ENCODE measurements at places on chromosomes 7 and 10.

DNA sequence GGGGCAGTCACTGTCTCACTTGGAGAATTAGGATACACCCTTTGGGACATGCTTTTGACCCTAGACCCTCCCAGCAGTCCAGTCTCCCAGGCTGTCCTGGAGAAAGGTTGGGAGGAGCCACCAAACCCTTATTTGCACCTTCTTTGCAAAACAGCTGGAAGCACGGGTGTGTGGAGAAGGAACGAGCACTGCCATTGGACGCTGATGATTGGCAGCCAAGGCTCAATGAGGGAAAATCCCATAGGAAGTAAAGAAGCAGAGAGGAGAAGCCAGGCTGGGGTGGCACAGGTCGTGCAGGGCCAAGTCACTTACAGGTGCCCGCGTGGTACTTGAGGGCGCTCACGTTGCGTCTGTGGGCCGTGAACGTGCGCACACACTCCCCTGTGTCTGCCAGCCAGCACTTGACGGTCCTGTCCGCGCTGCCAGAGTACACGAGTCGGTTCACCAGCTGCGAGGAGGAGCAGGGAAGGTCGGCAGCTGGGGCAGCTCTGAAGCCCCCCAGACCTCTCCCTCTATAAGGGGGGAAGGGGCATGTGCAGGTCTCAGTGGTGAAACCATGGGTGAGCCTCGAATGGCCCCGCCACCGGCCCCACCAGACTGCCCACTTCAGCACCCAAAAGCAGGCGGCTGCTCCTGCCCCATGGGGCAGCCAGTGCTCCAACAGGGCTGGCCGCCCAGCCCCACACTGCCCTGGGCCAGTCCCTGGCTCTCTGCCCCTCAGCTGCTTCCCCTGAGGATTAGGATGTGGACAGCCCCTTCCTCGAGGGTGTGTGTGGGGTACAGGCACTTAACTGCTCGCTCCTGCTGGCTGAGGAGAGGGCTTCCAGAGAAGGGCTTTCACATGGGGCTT is 24.8 kb downstream of the WDR86 start:
- no peak for DNase-seq

- no peak for DNase-seq
Observed at GRCh38 chr10:36110097-36110496, 468.0 kb upstream of the FZD8 start.

DNA sequence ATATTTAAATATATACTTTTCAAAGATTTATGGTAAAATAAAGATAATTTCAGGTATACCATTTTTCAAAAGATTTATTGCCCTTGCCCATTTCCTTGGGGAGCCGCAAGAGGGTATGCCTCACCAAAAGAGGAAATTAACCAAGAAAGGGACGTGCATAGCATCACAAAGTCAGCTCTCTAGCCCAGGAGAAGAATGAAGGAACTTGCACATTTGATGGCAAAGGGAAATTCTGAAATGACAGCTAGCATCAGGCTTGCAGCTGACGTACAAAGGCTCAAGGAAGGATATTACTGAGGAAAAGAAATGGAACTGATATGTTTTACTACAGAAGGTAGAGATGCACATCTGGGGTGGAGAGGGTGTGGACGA is 93.6 kb upstream of the RSU1 start:
- DNase-seq = no peak

DNA sequence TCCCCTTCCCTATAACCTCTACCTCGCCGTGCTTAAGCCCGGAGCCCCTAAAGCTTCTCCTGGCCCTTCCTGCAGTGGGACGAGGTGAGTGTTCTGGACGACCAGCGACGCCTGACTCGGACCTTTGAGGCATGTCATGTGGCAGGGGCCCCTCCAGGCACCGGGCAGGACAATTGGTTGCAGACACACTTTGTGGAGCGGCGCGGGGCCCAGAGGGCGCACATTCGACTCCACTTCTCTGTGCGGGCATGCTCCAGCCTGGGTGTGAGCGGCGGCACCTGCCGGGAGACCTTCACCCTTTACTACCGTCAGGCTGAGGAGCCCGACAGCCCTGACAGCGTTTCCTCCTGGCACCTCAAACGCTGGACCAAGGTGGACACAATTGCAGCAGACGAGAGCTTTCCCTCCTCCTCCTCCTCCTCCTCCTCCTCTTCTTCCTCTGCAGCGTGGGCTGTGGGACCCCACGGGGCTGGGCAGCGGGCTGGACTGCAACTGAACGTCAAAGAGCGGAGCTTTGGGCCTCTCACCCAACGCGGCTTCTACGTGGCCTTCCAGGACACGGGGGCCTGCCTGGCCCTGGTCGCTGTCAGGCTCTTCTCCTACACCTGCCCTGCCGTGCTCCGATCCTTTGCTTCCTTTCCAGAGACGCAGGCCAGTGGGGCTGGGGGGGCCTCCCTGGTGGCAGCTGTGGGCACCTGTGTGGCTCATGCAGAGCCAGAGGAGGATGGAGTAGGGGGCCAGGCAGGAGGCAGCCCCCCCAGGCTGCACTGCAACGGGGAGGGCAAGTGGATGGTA is 9.2 kb downstream of the EPHB6 start:
- no peak for DNase-seq

- no peak for DNase-seq
Observed at GRCh38 chr7:154857240-154857639, 145.7 kb downstream of the PAXIP1 start.

- DNase-seq = no peak
Observed at GRCh38 chr10:34522546-34522945, 292.6 kb downstream of the PARD3 start.

- DNase-seq = no peak
Observed at GRCh38 chr10:112653215-112653614, 206.2 kb downstream of the VTI1A start.

DNA sequence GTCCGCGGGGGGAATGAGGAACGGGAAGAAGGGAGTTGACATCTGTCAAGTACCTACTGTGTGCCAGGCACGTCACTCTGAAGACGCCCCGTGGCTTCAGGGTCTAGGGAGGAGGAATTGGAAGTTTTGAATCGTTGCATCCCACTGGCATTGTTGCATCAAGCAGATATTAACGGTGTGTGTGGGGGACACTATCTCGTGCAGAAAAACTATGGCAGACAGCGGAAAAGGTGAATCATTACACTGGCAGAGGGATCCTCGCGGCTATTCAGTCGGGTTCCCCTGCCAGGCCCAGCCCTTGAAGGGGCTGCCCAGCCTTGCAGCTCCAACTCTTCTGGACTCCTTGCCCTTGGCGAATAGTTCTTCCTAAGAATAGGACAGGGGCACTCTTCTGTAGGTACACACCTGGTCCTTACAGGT is 1.0 kb upstream of the KIAA1549 start:
- DNase-seq = no peak

- DNase-seq = no peak
Observed at GRCh38 chr10:119715628-119716505, 10.0 kb upstream of the INPP5F start.

- no peak for DNase-seq
Observed at GRCh38 chr7:70093205-70093904, 495.1 kb downstream of the AUTS2 start.

GRCh38 chr10:42637142-42637541 is 1.2 kb downstream of the ZNF33B start:
- no peak for DNase-seq

DNA sequence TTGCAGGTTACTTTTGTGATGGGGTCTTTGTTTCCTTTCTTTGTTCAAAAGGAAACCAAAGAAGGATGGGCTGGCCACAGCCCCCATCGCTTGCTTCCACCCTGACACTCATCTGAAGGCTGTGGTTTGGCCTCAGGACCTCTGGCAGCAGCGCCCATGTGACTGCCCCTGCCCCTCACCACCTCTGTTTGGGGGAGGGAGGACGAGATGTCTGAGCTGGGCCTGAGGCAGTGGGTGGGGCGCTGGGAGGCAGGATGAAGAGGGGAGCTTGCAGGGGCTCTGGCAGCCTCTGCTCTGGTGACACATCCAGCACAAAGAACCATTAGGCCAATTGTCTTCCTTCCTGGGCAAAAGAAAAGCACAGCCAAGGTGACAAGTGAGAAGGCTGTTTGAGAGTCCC is 15.9 kb upstream of the CHST15 start:
- no peak for DNase-seq

- no peak for DNase-seq
Observed at GRCh38 chr7:92749832-92750446, 86.4 kb downstream of the CDK6 start.

GRCh38 chr10:14477408-14477710 is 146.6 kb upstream of the FRMD4A start:
- DNase-seq = no peak

GRCh38 chr7:71267734-71268469 is 136.0 kb downstream of the GALNT17 start:
- DNase-seq = no peak

DNA sequence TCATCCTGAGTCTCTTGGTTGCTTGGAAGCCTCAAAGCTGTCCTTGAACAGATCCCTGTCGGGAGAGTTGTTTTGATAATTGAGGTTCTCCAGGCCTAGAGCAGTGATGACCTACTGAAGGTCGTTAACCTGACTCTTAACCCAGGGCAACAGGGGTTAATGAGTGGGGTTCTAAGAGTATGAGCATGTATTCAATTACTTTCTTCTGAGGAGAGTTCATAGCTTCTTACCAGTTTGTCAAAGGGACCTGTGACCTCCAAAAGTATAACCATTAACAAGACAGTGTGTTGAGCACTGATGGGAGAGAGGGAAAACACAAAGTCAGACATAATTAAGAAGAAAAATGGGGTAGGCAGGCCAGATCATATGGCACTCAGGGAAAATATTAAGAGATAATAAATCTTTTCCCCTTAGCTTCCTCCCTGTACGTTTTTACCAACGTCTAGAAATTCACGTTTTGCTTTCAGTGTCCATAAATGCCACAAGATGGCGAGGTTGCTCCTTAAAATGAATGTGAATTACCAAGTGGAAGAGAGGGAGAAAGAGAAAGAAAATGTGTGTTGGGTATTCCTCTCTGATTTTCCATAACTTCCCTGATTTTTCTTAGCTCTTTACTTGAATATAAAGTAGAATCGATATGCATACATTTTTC is 97.6 kb downstream of the SUGCT start:
- DNase-seq = no peak

DNA sequence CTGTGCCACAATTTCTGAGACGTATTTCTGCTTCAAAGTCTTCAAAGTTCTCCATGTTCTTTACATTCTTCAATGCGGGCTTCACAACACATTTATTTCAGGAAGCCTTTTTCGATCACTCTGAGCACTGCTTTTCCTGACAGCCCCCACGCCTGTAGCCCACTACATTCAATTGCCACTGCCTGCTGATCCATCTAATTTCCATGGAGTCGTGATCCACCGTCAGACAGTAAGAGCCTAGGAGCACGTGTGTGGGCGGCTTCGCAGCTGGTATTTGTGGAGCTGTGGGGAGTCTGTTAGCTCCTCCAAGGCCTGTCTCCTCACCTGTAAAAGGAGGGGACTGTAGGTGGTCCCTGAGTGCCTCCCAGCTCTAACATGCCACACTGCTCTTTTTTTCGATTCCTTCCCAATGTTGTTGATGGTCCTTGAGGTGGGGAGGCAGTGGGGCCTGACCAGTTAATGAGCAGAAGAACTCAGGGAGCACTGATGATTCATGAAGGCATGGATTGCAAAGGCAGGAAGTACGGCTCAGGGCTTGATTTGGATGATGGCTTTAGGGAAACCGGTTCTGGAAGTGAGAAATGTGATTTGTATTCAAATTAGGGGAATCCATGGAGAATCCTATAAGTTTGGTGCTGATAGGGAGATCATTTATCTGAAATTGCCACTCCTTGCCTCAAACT is 401.1 kb upstream of the PODXL start:
- no peak for DNase-seq

GRCh38 chr7:142012825-142013511 is 17.3 kb downstream of the MGAM start:
- DNase-seq = no peak

GRCh38 chr10:132774902-132775863 is 10.8 kb downstream of the NKX6-2 start:
- DNase-seq = no peak

- no peak for DNase-seq
Observed at GRCh38 chr7:141416650-141417270, 134.4 kb upstream of the AGK start.

DNA sequence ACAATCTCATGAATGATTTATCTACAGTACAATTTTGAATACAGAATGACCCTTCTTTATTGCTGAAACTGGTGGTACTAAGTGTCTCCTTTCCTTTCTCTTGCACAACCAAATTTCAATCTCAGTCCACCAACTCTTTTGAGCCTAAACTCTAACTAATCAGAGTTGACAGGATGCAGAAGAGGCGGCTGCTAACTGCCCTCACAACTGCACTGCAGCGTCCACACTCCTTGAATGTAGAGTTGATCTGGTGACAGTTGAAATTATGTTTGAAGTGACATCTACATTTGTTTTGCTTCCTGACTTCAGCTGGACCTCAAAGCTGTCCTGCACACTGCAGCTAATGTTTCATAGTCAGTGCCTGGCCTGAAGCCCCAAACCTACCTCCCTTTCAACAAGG is 139.6 kb downstream of the ZMYND11 start:
- no peak for DNase-seq

- DNase-seq = no peak
Observed at GRCh38 chr7:132654150-132654549, 77.9 kb upstream of the PLXNA4 start.

- no peak for DNase-seq
Observed at GRCh38 chr10:63094405-63094804, 38.7 kb upstream of the NRBF2 start.

DNA sequence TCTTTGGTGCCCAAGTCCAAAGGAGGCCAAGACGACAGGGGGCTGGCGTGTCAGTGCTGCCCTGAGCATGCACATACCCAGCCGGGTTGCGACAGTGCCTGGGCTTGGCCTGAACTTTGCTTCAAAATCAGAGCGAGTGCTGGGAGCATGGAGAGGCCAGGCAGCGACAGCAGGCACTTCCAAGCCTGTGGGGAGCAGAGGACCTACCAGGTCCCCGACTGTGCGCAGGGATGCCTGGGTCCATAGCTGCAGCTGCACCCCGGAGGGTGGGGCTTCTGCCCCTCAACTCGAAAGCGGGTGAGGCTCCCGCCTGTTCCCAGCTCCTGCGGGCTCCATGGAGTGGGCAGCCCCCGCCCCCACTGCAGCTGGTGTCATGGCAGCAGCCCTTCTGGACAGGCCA is 79.1 kb downstream of the HDAC9 start:
- no peak for DNase-seq

- DNase-seq = no peak
Observed at GRCh38 chr10:69974551-69975155, 78.0 kb upstream of the MACROH2A2 start.

DNA sequence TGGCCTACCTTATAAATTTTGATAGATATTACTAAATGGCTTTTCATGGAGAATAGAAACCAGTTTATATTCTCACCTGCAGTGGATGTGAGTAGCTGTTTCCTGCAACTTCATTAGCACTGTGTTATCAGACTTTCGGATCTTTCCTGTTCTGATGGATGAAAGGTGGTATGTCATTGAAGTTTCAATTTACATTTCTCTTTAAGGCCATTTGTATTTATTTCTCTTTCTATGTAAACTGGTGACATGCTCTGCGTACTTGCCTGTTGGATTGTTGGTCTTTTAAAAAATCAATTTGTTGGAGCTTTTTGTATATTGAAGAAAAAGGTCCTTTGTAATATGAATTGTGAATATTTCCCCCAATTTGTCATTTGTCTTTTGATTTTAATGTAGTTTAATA is 95.8 kb upstream of the STRIP2 start:
- DNase-seq = no peak
